Gastroesophageal sphincter (tissue), 4 donors: ENCODE measurements at places on chromosomes 7 and 10.

- H3K36me3 ChIP-seq, result no peaks in the 10 kb centered on the region
- H3K27me3 ChIP-seq, result no peaks in the 10 kb centered on the region
- no peak for ATAC-seq
These were observed 2.0 kb upstream of the SFTPA1 start for GRCh38 chr10:79608505-79609375.

DNA sequence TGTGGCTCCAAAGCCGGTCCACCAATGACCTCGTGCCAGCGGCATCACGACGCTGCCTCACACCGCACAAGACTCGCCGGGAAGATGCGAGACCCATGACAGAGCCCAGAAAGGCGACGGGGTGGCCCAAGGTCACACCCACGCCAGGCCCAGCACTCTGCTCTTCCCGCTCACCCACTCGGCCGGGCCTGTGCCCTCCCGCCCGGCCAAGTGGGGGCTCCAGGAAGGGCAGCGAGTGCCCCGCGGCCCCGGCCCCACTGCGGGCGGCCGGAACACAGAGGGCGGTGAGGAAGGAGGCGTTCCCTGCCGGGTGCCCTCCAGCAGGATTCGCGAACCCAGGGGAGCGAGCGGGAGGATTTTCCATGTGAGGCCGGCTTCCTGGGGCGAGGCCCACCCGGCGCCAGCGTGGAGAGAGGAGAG is 56.3 kb downstream of the PDGFA start:
- no peak for ATAC-seq
- H3K36me3 ChIP-seq, result no peaks in the 10 kb centered on the region
- no peaks in the 10 kb centered on the region for H3K4me1 ChIP-seq
- H3K27me3 ChIP-seq, result no peaks in the 10 kb centered on the region

DNA sequence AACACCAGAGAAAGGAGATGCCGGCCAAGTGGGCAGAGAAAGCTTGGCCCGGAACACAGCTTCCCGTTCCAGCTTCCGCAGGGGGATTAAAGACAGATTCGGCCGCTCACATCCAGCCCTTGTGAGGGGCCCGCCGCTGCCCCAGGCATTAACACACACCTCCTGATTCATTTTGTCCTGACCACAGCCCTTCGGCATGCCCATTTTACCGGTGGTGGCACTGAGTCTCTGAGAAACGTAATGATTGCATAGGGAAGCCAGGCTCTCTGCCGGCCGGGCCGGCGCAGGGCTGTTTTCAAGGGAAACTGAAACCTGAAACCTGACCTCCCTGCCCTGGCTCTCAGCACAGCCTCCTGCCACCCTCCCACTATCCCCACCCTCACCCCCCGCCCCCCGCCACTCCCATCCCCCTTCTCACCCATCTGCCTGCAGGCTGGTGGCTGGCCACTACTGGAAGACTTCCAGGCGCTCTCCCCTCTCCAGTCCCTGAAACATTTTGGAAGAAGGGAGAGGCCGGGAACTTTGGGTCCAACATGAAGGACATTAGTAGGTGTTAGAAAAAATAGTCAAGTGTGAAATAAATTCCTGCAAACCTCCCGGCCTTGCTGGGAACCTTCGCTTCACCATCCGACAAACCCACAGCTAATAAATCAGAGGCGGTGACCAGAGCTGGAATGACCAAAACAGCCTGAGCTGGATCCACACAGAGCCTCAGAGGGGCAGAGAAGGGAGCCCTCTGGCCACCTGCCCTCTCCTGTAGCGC is 83.5 kb upstream of the CUX1 start:
- peak overlapping the region; percentile 73 for H3K27ac ChIP-seq
- no peaks in the 10 kb centered on the region for H3K27me3 ChIP-seq
- peak; percentile 67 for ATAC-seq

DNA sequence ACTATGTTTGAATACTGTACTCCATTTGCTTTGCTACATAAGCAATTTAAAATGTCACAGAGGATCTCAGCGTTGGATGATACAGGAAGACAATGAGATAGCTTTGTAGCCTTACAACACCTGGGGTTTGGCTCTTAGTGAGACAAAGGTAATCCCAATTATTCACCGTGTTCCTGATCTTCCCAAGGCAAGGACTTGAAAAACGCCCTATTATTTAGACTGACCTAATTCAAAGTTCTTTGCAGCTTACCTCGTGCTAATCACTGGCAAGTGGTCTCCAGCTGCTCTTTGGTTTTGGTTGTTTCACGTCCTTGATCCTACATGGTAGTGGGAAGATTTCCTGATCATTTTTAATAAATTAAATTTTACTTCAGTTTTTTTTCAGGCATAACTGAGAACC is 23.0 kb upstream of the C7orf33 start:
- H3K36me3 ChIP-seq, result no peaks in the 10 kb centered on the region
- no peak overlapping the region for H3K27ac ChIP-seq
- H3K27me3 ChIP-seq, result no peaks in the 10 kb centered on the region
- no peaks in the 10 kb centered on the region for H3K4me1 ChIP-seq

- no peaks in the 10 kb centered on the region for H3K36me3 ChIP-seq
- peaks cover 11% of the 10 kb centered on the region for H3K27me3 ChIP-seq
- H3K27ac ChIP-seq, result no peak overlapping the region
- ATAC-seq, result no peak
- no peak overlapping the region for H3K4me3 ChIP-seq
These were observed 171.2 kb downstream of the GFRA1 start for GRCh38 chr10:116101616-116102315.

GRCh38 chr10:82914655-82915136 is 1039.7 kb downstream of the NRG3 start:
- no peak overlapping the region for H3K4me3 ChIP-seq
- ATAC-seq, result peak; percentile 25
- H3K27me3 ChIP-seq, result peaks cover 14% of the 10 kb centered on the region
- H3K27ac ChIP-seq, result no peak overlapping the region
- no peaks in the 10 kb centered on the region for H3K4me1 ChIP-seq
- no peaks in the 10 kb centered on the region for H3K36me3 ChIP-seq

GRCh38 chr10:85926986-85927385 is 439.6 kb downstream of the GRID1 start:
- no peak overlapping the region for H3K4me3 ChIP-seq
- ATAC-seq, result no peak
- no peaks in the 10 kb centered on the region for H3K4me1 ChIP-seq
- H3K27ac ChIP-seq, result no peak overlapping the region

- ATAC-seq, result no peak
- no peaks in the 10 kb centered on the region for H3K27me3 ChIP-seq
- no peak overlapping the region for H3K4me3 ChIP-seq
- H3K27ac ChIP-seq, result no peak overlapping the region
- H3K4me1 ChIP-seq, result no peaks in the 10 kb centered on the region
These were observed 340.9 kb downstream of the GFRA1 start for GRCh38 chr10:115932099-115932498.

GRCh38 chr7:23598296-23598695 is 1.1 kb downstream of the CCDC126 start:
- peaks cover 3% of the 10 kb centered on the region for H3K4me1 ChIP-seq
- no peak for ATAC-seq
- no peaks in the 10 kb centered on the region for H3K36me3 ChIP-seq
- no peaks in the 10 kb centered on the region for H3K27me3 ChIP-seq
- H3K27ac ChIP-seq, result peak overlapping the region; percentile 94

DNA sequence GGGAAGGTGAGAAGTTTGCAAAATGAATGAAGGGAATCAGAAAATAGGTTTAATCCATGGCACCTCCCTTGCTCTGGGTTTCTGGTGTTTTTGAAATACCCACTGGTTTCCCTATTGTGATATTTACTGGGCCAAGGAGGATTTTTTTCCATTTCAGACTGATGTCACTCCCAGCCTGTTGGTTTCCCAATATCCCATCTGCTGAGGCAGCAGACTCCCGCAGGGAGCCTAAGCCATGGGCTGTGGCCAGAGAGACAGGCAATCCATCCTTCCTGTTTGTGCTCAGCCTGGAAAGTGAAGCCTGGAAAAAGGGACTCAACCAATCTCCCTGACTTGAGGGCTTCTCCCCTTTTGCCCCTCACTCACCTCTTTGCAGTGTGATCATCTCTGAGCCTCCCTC is 22.8 kb downstream of the FAM107B start:
- peaks cover 26% of the 10 kb centered on the region for H3K4me1 ChIP-seq
- H3K4me3 ChIP-seq, result no peak overlapping the region
- peak; percentile 91 for ATAC-seq

GRCh38 chr7:26592011-26592410 is 272.4 kb downstream of the SKAP2 start:
- peaks cover 29% of the 10 kb centered on the region for H3K4me1 ChIP-seq
- H3K36me3 ChIP-seq, result no peaks in the 10 kb centered on the region
- peaks cover 5% of the 10 kb centered on the region for H3K27me3 ChIP-seq
- no peak for ATAC-seq
- H3K27ac ChIP-seq, result no peak overlapping the region

DNA sequence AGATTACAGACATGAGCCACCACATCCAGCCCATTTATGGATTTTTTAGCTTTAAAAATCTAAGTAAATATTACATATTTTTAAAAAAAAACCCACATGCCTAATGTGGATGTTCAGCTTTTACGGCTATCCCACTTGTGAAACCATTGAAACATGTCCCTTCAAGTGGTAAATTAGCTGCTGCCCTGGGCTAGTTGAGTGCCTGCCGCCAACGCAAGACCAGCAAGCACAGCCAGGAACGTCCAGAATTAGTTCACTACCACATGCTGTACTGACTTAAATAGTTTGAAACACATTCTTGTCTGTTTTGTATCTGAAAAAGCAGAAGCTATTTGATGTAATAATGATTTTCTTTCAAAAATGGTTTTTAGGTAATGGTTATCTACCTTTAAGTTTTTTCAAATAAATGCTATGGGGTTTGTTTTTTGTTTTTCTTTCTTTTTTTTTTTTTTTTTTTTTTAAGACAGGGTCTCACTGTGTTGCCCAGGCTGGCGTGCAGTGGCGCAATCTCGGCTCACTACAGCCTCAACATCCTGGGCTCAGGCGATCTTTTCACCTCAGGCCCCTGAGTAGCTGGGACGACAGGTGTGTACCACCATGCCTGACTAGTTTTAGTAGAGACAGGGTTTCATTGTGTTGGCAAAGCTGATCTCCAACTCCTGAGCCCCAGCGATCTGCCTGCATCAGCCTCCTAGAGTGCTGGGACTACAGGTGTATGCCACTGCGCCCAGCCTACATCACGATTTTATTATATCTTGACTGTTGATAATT is 57.0 kb downstream of the KLRG2 start:
- no peak overlapping the region for H3K4me3 ChIP-seq
- peaks cover 3% of the 10 kb centered on the region for H3K4me1 ChIP-seq
- H3K27me3 ChIP-seq, result no peaks in the 10 kb centered on the region
- no peak for ATAC-seq

DNA sequence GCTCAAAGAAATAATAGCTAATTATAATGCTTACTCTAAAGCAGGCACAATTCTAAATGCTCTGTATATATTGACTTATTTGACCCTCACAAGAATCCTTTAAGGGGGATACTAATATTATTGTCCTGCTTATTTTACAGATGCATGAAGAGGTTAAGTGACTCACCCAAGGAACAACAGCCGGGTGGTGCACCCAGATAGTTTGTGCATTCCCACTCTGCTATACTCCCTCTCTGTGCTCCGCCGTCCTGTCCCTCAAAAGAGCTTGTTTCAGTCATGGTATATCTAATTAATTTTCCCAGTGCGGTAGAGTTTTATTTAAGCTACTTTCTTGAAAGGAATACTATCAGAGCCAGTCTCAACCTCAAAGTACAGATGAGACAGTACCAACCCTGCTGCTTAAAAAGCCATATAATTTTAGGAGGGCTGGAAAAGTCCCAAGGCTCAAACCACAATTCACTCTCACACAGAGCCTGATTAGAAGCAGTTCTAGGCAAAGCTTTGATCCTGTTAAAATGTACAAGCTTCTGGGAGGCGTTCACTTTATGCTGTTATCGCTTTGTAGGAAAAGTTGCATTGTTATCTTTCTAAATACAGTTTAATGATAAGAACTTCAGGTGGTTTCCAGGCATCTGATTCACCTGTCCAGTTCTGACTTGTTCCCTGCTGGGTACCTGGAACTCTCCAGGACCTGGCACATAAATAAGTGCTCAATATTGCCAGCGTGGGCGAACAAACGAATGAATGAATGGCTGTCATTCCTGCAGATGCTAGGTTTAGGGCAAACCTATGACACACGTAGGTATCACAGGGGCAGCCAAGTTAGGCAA is 261.5 kb upstream of the KLF14 start:
- no peaks in the 10 kb centered on the region for H3K27me3 ChIP-seq
- H3K4me3 ChIP-seq, result no peak overlapping the region
- H3K36me3 ChIP-seq, result no peaks in the 10 kb centered on the region

DNA sequence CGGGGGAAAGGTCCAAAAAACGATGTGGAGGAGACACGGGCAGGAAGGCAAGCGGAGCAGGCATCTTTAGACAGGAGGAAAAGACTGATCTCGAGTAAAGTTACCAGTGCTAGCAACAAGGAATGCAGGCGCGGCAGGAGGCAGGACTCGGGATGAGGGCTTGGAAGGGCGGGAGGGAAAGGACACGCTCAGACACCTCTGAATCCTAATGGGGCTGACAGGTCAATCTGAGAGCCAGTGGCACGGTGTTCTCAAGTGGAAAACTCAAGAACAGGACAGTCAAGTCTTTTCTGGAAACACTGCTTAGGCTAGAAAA is 155.3 kb upstream of the COBL start:
- H3K27ac ChIP-seq, result no peak overlapping the region
- no peaks in the 10 kb centered on the region for H3K36me3 ChIP-seq
- H3K4me3 ChIP-seq, result no peak overlapping the region
- peaks cover 11% of the 10 kb centered on the region for H3K4me1 ChIP-seq
- no peak for ATAC-seq
- peaks cover 23% of the 10 kb centered on the region for H3K27me3 ChIP-seq

- no peak for ATAC-seq
- H3K27me3 ChIP-seq, result no peaks in the 10 kb centered on the region
- no peaks in the 10 kb centered on the region for H3K36me3 ChIP-seq
- no peaks in the 10 kb centered on the region for H3K4me1 ChIP-seq
- H3K27ac ChIP-seq, result no peak overlapping the region
- no peak overlapping the region for H3K4me3 ChIP-seq
These were observed 59.5 kb downstream of the HBP1 start for GRCh38 chr7:107228291-107228690.

GRCh38 chr7:26603631-26604030 is 260.8 kb downstream of the SKAP2 start:
- no peak overlapping the region for H3K4me3 ChIP-seq
- H3K27me3 ChIP-seq, result no peaks in the 10 kb centered on the region
- no peaks in the 10 kb centered on the region for H3K4me1 ChIP-seq
- H3K27ac ChIP-seq, result no peak overlapping the region
- H3K36me3 ChIP-seq, result no peaks in the 10 kb centered on the region

DNA sequence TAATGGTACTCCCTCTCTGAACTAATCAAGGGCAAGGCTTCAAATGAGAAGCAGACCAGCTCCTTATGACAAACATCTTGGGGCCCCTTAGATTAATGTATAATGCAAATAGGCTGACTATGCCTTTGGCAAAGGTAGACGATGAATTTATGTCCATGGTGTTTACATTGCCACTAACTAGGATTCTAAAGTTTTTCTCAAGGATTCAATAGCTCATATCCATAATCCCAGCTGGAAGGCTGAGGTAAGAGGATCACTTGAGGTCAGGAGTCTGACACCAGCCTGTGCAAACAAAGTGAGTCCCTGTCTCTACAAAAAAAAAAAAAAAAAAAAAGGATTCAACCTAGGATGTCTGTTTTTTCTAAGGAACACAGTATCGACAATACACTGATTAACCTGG is 96.5 kb downstream of the ORC5 start:
- H3K27ac ChIP-seq, result no peak overlapping the region
- H3K36me3 ChIP-seq, result no peaks in the 10 kb centered on the region
- H3K4me1 ChIP-seq, result no peaks in the 10 kb centered on the region
